ENCODE measurements at places on chromosomes 1 and 21. TPM values are rescaled to one million over a fixed set of nuclear protein-coding genes. Genes with fewer than 3 reads are reported as not detected.

GRCh38 chr1:192057766-192058165 lies 100.5 kb upstream of the RGS18 start:
- DNase-seq: no peak

GRCh38 chr21:44650973-44651675 lies 3.3 kb downstream of the KRTAP12-4 start:
- no peak for DNase-seq

PGLYRP3 gene
- not detected for total RNA-seq

DNA sequence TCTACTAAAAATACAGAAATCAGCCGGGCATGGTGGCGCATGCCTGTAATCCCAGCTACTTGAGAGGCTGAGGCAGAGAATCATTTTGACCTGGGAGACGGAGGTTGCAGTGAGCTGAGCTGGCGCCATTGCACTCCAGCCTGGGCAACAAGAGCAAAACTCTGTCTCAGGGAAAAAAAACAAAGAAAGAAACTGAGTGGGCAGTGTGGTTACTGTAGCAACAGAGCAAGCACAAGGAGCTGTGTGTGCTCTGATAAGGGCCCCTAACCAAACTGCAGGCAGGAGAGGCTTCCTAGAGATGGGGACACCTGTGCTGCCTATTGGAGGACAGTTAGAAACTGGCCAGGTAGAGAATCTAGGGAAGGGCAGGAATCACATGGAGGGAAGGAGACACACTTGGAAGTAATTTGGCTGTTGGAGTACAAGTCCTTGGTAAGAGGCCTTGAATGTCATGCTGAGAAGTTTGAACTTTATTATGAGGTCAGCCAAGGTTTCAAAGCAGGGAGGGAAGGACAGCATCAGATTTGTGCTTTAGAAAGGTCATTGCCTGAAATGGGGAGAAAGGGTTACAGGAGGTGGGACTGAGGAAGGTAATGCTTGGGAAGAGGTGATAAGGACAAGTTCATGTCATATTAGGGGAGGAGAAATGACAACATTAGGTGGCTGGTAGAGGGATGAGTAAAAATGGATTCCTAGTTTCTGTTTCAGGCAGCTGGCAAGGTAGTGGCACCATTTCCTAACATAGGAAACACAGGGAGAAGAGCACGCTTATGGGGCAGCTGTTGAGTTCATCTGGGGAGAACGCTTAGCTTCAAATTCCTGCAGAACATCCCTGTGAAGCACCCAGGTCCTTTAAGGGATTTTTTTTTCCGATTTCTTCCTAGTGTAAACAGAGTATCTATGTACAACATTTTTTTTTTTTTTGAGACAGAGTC lies 69.2 kb upstream of the ARTN start:
- DNase-seq: no peak

DNA sequence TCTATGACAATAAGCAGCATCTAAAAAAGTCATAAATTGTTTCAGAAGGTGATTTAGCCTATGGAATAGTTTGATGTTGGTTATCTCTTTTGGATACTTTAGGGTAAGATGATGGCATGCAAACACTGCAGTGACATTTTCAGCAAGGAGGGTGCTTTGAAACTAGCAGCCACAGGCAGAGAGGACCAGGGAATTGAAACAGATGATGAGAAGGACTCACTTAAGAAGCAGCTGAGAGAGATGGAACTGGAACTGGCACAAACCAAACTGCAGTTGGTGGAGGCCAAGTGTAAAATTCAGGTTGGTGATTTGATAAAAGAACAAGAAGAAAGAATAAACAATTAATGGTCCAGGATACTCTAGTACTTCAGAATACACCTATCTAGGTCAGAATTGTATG lies 11.2 kb upstream of the CACYBP start:
- DNase-seq: no peak

DNA sequence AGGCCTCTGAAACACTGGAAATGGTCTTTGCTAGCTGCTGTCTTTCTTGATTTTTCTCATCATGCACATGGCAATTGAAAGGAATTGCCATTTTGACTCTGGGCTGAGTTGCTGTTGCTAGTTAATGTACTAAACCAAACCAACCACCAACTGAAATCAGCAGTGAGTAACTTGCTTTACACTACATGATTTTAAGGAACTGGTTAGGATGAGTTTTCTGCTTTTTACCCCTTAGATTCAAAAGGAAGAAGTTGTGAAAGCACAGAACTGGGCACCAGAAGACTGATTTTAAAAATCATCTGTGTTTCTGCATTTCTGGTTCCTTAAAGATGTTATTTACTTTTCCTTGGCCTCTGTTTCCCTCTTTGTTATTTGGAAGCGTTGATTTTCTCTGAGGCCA lies 361.9 kb downstream of the HLX start:
- no peak for DNase-seq

GRCh38 chr1:21700094-21700493 lies 30.9 kb upstream of the RAP1GAP start:
- no peak for DNase-seq

DYNLT5 gene
- total RNA-seq: not detected

DNA sequence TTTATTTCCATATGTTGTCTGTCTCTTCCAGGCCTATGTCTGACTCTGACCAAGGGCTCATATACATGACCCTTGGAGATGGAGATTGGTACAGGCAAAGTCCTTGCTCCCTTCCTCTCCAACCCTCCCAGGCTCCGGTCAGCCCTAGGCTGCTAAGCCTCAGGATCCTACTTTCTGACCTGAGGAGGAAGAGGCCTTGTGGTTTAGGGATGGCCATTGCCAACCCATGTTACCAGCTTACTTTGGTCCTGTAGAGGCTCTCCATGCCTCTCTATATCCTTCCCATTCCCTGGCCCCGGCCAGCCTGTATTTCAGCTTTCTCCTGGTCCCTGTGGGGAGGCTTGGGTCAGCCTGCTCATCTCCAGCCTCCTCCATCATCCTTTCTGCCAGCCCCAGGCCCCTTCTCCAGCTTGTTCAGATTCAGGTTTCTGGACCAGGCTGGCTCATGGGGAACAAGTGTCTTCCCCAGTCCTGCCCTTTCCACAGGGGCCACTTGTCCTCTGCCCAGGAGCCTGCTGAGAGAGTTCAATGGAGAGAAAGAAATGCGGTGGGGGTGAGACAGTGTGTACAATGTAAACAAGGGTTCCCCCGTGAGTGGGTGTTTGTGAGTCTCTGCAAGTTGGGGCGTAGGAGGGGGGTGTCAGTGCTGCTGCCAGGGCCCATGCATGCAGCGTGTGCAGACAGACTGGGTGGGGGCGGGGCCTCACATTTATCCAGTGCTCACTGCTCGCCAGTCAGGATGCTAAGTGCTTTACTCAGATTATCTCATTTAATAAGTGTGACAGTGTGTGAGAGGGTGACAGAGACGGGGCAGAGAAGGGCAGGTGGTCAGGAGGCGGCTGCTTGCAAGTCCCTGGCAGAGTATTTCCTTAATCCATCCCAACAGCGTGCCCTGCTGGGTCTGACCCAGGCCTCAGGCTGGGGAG lies 31.3 kb upstream of the FOXO6 start:
- DNase-seq: no peak

DNA sequence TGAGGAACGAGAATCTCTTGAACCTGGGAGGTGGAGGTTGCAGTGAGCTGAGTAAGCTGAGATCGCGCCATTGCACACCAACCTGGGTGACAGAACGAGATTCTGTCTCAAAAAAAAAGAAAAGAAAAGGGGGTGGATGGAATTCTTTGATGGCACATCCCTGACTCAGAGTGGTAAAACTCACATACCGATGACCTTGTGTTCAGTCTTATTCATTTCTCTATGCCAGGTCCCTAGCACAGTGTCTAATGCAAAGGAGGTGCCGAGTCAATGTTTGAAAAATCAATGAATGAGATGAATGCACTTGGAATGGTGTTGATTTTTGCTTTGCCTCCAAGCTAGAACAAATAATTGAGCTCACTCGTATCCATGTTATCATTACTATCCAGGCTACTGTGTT lies 18.5 kb upstream of the FAM20B start:
- no peak for DNase-seq

DNA sequence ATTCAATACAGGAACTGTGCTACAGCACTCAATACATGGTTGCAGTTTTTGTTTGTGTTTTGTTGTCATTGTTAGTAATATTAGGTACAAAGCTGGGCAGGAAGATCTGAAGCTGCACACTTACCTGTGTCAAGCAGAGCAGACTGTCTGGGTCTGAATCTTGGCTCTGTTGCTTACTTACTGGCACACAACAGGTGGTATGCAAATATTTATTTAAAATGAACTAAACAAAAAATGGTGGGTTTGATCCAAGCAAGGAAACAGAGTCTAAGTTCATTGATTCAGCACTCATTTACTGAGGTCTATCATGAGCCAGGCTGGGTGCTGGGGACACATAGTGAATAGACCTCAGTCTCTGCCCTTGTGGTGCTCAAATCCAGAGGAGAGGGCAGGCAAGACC lies 230.4 kb downstream of the OMA1 start:
- DNase-seq: no peak

DNA sequence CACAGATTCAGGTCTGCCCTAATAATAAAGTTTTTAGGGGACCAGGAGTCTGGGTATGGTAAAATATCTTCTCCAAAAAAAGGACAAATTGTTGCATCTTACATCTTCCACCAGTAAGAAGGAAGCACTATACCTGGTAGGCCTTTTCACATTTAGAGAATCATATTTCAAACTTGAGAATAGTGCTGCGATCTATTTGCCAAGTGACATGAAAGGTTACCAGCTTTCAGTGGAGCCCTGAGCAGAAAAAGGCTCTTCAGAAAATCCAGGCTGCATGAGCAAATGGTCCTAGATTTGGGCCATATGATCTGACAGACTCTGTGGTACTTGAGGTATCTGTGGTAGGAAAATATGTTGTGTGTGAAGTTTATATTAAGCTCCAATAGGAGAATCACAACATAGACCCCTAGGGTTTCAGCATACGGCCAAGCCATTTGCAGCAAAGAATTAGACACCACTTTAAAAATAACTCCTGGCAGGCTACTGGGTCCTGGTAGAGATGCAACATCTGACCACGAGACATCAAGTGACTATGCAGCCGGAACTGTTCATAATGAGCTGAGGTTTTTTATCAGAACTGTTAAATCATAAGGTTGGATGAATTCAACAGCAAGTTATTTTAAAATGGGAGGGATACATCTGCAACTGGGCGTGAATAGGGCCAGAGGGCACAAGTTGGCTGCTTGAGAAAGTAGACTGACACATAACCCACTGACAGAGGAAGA lies 38.6 kb upstream of the CCDC190 start:
- peak; percentile 96 for DNase-seq
